ENCODE measurements at places on chromosomes 12 and 14. TPM values are rescaled to one million over a fixed set of nuclear protein-coding genes. Genes with fewer than 3 reads are reported as not detected.

Gene GALNT16
- 35.9 TPM for total RNA-seq

DNA sequence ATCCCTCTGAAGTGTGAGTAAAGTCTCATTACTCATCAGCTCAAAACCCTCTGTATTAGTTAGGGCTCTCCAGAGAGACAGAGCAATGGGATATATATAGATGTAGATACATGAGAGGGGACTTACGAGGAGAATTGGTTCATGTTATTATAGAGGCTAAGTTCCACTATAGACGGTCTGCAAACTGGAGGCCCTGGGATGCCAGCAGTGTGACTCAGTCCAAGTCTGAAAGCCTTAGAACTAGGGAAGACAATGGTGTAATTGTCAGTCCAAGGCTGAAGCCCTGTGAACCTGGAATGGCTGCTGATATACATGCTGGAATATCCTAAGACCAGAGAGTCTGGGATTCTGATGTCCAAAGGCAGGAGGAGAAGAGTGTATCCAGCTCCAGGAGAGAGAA lies 57.3 kb upstream of the CEP83 start:
- DNase-seq, result no peak

DNA sequence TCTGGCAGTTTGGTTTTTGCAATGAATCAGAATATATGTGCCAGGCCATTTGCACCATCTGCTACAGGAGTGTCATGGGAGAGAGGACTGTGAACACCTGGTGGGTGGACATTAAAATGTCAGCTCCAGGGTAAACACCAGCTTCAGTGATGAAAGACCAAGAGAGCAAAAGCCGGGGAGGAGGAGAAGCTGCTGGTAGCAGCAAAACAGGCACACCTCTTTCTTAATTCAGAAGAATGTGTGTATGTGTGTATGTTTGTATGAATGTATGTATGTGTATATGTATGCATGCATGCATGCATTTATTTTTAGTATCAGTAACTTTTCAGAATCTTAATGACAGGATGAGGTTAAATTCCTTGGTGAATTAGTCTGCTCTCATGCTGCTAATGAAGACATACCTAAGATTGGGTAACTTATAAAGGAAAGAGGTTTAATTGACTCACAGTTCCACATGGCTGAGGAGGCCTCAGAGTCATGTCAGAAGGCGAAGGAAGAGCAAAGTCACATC lies 357.4 kb upstream of the PRICKLE1 start:
- no peak for DNase-seq

- no peak for DNase-seq
Observed at GRCh38 chr12:24470050-24470449, 478.9 kb downstream of the BCAT1 start.

Measured in uterus (tissue), 4 donors.